Brain microvascular endothelial cell (primary cell): ENCODE measurements at places on chromosomes 1 and 21.

DNA sequence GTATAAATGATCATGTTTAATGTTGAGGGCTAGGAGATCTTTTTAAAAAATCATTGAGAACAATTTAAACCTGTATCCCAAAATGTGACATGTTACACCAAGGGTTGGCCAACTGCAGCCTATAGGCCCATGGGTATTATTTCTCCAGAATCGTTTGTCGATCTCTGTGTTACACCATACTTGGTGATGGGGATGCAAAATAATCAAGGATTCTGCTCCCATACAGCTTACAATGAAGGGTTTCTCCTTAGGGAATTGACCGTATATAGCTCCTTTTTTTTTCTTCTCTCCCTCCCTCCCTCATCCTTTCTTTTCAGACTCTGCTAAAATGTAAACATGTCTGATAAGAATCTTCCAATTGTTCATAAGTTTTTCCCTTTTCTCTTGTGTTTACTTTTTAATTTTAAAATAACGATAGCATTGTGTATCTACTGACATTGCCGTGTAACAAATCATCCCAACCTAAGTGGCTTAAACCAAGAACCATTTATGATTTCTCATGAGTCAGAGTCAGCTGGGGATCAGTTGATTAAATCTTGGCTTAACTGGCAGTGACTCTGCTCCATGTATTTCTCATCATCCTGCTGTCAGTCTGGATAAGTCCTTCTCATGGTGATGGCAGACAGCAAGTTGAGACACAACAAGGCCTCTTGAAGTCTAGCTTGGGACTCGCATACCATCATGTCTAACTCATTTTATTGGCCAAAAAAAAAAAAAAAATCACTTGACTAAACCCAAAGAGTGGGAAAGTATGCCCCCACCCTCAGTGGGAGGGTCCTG, 48.0 kb downstream of the MARK1 start:
- no peak for DNase-seq

DNA sequence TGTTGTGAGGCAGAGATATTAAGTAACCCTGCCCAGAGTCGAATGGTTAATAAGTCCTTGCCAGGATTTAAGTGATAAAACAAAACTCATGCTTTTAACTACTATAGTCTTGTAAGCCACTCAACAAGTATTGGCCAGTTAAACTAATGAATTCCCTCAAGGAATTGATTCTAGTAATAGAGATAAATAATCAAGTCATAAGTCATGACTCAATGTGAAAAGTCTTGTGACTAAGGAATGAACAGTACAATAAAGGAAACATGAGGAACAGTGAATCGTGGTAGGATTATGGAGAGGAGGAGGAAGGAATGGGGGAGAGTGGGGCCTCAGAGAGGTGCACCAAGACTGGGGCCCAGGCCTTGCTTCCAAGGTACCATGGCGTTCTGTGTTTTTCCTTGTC, 104.7 kb downstream of the FGGY start:
- no peak for DNase-seq

GRCh38 chr1:66251546-66251945, 282.4 kb upstream of the SGIP1 start:
- DNase-seq: no peak

DNA sequence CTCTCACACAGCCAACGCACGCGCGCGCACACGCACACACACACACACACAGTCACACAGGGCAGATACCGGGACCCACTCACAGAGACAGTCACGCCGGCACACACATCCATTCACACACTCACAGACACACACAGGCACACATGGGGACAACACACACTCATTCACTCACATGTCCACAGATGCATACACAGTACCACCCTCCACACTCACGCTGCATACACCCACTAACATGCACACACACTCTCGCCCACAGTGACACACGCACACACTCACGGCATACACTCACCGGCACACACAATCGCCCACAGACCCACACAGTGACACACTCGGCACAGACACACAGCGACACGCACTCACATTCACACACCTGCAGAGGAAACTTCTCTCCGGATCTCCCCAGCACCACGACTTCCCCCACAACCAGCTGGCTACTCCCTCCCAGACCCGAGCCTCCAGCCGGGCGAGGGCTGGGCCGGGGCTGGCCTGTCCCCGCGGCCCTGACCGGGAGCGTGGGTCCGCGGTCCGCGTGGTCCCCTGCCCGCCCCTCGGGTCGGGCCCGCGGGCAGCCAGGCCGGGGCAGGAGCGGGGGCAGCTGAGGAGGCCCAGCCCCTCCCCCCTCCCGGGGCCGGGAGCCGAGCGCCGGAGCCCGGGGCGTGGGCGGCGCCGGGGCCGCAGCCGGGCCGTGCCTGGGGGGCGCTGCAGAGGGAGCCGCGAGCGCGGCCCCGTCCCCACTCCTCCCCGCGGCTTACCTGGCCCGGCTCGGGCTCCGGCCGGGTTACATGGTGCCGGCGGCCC, 552 bp downstream of the DLGAP3 start:
- DNase-seq: no peak

- no peak for DNase-seq
Observed at GRCh38 chr1:223355699-223356098, 8.3 kb downstream of the SUSD4 start.

DNA sequence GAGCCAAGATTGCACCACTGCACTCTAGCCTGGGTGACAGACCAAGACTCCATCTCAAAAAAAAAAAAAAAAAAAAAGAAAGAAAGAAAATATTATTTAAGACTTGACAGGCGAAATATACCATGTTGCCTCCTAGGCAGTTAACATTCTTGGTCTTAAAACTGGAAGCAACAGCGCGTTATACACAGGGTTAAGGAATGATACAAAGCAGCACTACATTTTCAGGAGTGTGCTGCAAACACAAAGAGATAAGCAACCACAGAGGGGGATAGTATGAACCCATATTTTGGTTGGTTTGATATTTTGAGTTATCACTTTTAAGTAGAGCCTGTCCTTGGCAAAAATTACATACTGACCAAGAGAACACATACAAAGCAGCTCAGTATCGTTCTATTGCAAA, 25.1 kb downstream of the USP24 start:
- DNase-seq: no peak

DNA sequence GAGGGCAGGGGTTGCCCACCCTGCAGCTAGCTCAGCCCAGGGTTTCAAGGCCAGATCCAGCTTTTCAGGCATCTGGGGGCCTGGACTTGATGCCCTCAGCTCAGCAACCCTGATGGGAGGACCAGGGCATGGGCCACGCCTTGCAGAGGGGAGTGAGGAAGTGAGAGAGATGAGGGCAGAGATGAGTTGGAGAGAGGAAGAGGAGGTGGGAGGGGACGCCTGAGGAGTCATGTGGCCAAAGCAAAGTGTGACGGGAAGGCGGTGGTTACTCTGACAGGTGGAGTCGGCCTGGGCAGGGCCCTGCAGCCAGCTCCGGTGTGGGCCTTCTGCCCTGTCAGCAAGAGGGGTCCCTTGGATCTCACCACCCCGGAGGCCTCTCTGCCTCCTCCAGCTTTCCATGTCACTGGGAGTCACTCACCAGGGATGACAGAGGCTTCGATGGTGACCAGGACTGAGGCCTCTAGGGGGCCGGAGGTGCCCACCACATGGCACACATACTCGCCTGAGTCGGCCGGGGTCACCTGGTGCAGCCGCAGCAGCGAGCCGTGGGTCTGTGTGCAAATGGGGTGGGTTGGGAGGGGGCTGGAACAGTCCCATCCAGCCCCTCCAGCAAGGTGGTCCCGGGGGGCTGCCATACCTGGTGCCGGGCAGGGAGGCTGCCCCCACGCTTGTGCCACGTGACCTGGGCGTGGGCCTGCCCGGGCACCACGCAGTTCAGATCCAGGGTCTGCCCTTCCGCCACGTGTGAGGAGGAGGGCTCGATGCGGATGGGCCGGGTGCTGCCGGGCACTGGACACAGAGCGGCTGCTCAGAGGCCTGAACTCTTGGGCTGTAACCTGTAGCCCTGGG, 40.4 kb downstream of the LDLRAD2 start:
- DNase-seq: no peak

- no peak for DNase-seq
Observed at GRCh38 chr1:209132736-209133467, 450.6 kb upstream of the CAMK1G start.

GRCh38 chr1:32338637-32339145, 2.7 kb upstream of the MARCKSL1 start:
- DNase-seq: no peak

- DNase-seq: no peak
Observed at GRCh38 chr1:166145499-166145898, 21.3 kb downstream of the FAM78B start.
